ENCODE measurements at places on chromosomes 1 and 21.

- DNase-seq = peak; percentile 48
These were observed 29.4 kb downstream of the PTGFR start for GRCh38 chr1:78520216-78520615.

DNA sequence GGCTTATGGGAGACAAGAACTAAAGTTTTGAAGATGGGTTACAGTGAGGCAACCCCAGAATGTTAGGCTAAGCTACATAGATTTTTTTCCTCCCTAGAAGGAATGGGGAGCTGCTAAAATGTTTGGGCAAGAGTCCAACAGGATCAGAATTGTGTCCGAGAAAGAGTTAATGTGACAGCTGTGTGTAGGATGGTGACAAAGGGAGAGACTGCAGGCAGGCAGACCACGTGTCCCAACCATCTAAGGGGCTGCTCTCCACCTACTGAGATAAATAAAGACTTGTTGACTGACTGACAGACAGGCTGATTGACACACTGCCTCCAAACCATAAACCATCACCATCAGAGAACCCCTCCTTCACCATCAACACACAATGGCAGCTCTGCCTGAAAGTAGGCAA is 133.7 kb upstream of the CTTNBP2NL start:
- DNase-seq = no peak

GRCh38 chr1:197915862-197916499 is 1.2 kb upstream of the LHX9 start:
- peak; percentile 30 for DNase-seq

GRCh38 chr1:22727873-22728272 is 17.2 kb downstream of the EPHB2 start:
- DNase-seq = no peak

DNA sequence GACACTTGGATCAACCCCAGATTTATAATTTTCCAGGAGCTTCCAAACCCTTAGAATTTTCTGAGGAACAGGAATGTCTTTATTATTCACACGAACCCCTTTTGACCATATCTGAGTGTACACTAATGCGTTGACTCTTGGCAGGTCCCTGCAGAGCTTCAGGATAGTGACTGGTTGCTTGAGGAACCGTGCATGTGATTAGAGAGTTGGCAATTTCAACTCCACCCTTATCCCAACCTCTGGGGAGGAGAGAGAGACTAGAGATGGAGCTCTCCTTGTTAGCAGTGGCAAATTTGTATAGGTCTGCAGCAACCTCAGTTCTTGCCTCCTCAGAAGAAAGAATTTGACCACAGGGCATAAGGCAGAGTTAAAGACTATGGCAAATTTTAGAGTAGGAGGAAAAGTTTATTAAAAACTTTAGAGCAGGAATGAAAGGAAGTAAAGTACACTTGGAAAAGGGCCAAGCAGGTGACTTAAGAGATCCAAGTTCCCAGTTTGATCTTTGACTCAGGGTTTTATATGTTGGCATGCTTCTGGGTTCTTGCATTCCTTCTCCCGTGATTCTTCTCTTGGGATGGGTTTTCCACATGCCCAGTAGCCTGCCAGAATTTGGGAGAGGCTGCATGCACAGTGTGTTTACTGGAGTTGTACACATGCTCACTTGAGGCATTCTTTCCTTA is 93.8 kb upstream of the ETV3 start:
- no peak for DNase-seq

DNA sequence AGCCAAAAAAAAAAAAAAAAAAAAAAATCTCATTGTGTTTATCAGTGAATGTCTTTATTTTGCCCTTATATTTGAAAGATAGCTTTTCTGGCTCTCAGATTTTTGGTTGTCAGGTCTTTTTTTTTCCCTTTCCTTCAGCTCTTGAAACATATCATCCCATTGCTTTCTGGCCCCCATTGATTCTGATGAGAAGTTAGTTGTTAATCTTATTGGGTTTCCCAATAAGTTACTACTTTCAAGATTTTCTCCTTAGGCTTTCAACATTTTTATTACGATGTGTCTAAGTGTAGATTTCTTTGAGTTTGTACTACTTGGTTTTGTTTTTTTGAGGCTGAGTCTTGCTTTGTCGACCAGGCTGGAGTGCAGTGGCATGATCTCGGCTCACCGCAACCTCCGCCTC is 14.7 kb upstream of the SOAT1 start:
- no peak for DNase-seq

GRCh38 chr1:26351590-26352337 is 2.2 kb downstream of the CRYBG2 start:
- DNase-seq = peak; percentile 70

DNA sequence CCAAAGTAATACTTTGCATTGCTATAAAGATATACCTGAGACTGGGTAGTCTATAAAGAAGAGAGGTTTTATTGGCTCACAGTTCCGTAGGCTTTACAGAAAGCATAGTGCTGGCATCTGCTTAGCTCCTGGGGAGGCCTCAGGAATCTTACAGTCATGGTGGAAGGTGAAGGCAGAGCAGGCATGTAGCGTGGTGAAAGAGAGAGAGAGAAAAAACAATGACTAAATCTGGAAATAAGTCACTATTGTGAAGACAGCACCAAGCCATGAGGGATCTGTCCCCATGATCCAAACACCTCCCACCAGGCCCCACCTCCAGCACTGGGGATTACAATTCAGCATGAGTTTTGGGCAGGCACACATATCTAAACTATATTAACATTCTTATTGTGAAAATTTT is 30.4 kb downstream of the SLC30A7 start:
- no peak for DNase-seq

GRCh38 chr1:63799820-63800219 is 26.0 kb downstream of the ROR1 start:
- peak; percentile 25 for DNase-seq

GRCh38 chr21:15309721-15310120 is 244.9 kb upstream of the NRIP1 start:
- no peak for DNase-seq

DNA sequence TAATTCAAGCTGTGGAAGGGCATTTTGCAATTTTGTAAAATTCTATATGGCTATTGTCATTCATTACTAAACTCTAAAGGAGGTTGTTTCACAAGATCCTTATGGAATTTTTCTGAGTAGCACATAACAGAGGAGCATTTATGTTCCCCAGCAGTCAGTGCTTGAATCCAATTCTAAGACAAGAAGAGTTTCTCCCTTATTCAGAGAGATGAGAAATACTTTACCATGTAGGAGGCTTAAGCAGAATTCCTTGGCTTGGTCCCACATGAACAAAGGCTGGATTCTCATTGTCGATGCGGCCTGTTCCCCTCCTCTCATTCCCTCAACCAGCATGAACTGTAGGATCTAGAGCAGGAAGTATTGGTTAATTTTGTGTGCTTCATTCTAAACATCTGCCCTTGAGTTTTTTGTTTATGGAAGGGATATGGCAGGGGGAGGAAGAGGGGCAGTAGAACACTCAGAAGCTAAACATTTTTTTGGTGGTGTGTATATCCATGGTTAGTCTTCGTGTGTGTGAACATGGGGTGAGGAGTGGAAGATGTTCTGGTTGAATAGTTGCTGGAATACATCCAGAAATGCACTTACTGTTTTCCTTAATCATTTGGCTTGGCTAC is 74.3 kb downstream of the LAMC1 start:
- peak; percentile 71 for DNase-seq

DNA sequence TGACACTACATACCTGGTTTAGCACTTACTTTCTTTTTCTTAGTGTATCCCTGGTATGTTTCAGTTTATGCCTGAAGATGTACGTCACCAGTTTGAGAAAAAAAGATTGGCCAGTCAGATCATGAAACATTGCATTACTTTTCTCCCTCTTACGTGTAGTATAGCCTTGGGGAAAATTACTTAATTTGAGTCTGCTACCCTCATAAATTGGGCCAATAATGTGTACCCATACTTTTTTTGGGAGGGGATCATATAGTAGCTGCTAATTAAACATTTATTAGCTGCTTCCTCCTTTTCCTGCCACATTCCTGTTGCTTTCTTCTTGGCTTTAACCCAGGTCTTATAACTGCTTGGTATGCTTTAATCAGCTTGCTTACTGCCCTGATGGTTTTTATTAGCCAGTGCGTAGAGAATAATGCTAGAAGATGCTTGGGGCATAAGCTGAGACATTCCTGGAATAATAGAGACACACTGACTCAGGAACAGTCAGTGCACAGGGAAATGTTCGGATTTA is 32.1 kb downstream of the RABGAP1L start:
- DNase-seq = peak; percentile 73

- DNase-seq = peak; percentile 58
These were observed 34.4 kb downstream of the PHC2 start for GRCh38 chr1:33396188-33397124.

DNA sequence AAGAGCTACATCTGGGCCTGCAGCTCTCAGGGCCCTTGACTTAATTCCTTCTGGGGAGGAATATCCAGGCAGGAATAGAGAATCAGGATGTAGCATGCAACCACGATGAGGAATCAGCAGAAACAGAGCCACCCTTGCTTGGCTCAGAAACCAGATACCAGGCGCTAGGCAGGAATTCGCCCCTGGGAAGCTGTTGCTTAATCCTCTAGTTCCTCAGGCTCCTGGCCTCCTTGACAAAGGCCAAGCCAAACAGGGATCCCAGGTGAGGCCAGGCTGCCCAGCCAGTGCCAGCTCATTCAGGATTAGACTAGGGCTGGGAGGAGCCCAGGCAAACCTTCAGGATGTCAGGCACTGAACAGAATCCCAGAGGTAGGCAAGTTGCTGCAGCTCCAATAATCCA is 48.2 kb upstream of the IRF2BP2 start:
- DNase-seq = peak; percentile 39

GRCh38 chr21:43720539-43721166 is 1.7 kb downstream of the PDXK start:
- DNase-seq = no peak

DNA sequence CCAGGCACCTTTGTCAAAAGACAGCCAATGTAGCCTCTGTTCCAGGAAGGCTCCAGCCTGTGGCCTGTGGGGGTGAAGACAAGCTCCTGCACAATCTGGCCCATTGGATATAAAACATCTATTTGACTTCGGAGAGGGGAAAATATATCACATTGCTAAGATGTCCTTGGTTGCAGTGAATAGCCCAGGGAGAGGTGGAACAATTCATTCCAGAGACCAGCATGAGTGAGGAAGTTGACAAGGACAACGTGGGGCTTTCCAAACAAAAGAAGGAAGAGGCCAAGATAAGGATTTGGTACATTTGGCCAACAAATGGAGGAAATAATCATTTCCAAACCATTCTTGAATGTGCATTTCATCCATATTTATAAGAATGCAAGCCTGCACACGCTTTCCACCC is 187.0 kb downstream of the ETS2 start:
- no peak for DNase-seq

DNA sequence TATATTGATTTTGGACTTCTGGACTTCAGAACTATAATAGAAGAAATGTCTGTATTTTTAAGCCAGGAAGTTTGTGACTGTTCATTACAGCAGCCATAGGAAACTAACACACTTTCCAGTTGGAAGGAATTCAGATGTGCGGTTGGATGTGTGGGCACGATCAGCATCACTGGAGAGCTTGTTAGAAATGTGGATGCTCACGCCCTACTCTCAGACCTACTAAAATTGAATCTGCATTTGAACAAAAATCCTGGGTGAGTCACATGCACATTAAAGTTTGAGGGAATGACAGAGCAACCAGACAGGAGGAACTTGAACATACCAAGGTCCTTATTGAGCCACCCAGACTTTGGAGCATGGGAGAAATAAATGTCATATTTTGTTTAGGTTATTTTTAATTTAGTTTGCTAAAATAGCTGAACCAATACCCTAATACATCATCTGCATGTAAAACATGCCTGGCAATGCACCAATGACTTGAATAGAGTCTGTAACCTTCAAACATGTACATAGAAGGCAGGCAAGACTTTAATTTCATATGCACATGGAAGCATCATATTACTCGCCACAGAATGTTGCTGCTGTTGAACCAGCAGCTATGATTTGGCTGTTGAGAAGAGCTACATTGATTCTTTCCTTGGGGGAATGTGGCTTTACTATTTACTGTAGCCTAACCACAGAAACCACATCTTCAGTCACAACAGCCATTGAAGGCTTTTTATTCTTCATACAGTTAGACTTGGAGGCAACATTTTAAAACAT is 346.2 kb downstream of the BARHL2 start:
- peak; percentile 86 for DNase-seq

GRCh38 chr1:114540821-114541220 is 29.8 kb upstream of the TRIM33 start:
- DNase-seq = no peak

DNA sequence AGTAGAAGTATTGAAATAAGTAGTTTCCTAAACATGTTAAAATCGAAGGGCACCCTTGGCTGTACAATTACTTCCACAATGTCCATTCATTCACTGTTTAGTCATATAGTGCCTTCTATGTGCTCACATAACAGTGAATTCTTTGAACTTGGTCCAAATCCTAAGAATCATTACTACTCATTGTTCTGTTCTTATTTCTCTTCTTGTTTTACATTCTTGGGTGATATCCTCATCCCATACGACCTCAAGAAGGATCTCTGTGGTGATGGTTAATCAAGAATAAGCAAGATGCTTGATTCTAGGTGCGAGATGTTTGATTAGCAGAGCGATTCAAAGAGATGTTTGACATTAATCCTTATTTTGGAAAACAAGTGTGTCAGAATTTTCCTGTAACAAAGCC is 667.4 kb upstream of the ZP4 start:
- peak; percentile 98 for DNase-seq

- peak; percentile 42 for DNase-seq
These were observed 156.5 kb downstream of the PCNX2 start for GRCh38 chr1:233138788-233139585.

- DNase-seq = no peak
These were observed 199.5 kb downstream of the GPATCH2 start for GRCh38 chr1:217431395-217431794.

- DNase-seq = no peak
These were observed 1.0 kb downstream of the MARCKSL1 start for GRCh38 chr1:32334864-32335534.

GRCh38 chr1:164511001-164511705 is 47.8 kb upstream of the PBX1 start:
- DNase-seq = no peak

DNA sequence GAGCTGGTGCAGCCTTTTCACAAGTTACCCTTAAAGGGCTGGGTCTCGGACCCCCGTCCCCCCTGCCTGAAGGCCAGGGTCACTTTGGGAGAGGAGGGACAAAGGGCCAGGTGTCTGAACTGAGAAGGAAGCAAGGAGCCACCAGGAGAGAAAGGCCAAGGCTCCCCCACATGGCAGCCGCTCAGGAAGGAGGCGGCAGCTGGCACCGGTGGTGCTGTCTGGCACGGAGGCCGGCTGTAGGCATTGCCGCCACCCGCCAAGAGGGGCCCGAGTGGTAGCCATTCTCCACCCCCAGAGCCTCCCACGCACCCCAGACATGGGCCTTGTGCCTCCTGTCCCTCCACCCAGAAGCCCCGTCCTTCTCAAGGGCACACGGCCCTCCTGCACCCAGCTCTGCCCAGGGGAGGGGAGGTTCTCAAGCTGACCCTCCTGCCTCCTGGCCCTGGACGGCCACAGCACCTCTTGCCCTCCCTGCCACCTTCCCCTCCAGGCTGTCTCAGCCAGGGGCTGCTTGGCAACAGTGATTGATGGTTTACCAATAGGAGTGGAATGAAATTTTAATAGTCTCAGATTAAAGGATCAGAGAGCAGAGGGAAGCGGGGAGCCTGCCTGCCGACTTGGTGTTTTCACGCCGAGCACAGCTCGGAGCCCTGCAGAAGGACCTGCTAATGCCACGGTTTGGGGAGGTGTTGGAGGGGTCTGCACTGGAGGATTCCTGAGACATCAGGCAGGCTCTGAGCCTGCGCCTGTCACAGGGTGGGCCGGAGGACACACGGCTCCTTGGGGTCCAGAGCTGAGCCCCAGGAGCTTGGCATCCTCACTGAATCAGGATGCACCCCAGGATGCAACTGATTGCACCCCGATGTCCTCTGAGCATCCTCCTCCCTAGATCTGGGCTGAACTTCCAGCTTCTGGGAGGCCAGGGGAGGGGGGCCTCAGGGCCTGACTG is 211.9 kb upstream of the VAMP3 start:
- DNase-seq = no peak
